ENCODE measurements at places on chromosomes 1 and 21. TPM values are rescaled to one million over a fixed set of nuclear protein-coding genes. Genes with fewer than 3 reads are reported as not detected.

The LRRC41 gene
- 53.7 TPM for total RNA-seq

The CPT2 gene
- total RNA-seq = 5.5 TPM

The BEND5 gene
- total RNA-seq = not detected

The LCE1F gene
- total RNA-seq = not detected

The LMOD1 gene
- 0.26 TPM for total RNA-seq

The KRTAP19-3 gene
- total RNA-seq = not detected

The S100A2 gene
- total RNA-seq = 804 TPM

The LYPD8 gene
- total RNA-seq = not detected

The PALMD gene
- 4.7 TPM for total RNA-seq

The FTCD gene
- total RNA-seq = not detected

The C4BPA gene
- total RNA-seq = not detected

The C1QTNF12 gene
- 2.7 TPM for total RNA-seq

The FMO2 gene
- total RNA-seq = not detected

The EXO1 gene
- 0.90 TPM for total RNA-seq

The CFAP107 gene
- not detected for total RNA-seq

DNA sequence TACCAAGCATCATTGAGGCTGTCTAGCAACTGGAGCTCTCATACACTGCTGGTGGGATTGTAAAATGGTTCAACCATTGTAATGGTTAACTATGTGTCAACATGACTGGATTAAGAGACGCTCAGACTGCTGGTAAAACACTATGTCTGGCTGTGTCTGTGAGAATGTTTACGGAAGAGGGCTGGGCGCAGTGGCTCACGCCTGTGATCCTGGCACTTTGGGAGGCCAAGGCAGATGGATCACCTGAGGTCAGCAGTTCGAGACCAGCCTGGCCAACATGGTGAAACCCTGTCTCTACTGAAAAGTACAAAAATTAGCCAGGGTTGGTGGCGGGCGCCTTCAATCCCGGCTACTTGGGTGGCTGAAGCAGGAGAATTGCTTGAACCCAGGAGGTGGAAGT lies 4.8 kb upstream of the FCRLA start:
- peak; percentile 10 for DNase-seq

DNA sequence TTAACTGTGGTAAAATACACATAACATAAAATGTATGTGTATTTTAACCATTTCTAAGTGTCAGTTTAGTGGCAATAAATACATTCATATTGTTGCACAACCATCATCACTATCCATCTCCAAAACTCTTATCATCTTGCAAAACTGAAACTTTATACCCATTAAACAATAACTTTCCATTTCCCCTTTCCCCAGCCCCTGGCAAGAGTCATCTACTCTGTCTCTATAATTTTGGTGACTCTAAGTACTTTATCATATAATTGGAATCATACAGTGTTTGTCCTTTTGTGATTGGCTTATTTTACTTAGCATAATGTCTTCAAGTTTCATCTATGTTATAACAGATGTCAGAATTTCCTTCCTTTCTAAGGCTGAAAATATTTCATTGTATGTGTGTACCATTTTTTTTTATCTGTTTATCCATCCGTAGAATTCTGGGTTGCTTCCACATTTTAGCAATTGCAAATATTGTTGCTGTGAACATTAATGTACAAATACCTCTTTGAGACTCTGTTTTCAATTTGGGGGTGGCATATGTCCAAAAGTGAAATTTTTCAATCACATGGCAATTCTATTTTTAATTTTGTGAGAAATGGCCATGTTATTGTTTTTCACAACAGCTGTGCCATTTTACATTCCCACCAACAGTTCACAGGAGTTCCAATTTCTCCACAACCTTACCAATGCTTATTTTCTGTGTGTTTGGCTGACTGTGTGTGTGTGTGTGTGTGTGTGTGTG lies 153.9 kb upstream of the GORAB start:
- DNase-seq = no peak

DNA sequence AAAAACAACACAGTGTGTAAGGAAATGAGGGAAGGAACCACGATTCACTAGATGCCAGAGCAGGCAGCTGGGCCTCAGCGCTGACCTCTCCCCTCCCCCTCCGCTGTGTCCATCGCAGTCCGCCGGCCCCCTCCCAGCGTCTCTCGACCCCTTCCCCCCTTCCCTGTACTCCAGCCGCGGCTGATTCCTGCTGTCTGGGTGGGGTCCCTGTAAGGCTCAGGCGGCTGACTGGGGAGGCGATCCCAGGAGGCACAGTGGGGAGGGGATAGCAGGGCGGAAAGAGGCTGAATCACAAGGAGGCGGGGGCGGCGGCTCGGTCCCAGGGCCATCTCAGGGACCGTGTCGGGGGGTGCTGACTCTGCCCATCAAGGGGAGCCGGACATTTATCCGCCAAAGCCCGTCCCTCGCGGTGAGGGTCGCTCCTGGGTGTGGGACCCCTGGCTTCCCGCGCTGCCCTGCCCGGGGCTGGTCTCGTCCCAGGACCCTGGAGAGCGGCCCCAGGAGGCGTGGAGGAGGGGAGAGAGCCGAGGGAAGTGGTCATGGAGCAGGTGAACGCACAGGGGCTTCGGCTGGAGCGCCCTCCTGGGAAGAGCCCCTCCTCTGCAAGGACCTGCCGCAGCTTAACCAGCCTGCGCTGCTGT lies 241.9 kb downstream of the PTPRU start:
- no peak for DNase-seq

GRCh38 chr1:210031473-210031872 lies 93.5 kb downstream of the SYT14 start:
- DNase-seq = no peak

GRCh38 chr1:115084902-115085511 lies 4.3 kb downstream of the TSPAN2 start:
- DNase-seq = no peak

- no peak for DNase-seq
Observed at GRCh38 chr1:162535501-162535900, 26.0 kb upstream of the UAP1 start.

- DNase-seq = peak; percentile 57
Observed at GRCh38 chr1:6116137-6116536, 64.0 kb downstream of the CHD5 start.

DNA sequence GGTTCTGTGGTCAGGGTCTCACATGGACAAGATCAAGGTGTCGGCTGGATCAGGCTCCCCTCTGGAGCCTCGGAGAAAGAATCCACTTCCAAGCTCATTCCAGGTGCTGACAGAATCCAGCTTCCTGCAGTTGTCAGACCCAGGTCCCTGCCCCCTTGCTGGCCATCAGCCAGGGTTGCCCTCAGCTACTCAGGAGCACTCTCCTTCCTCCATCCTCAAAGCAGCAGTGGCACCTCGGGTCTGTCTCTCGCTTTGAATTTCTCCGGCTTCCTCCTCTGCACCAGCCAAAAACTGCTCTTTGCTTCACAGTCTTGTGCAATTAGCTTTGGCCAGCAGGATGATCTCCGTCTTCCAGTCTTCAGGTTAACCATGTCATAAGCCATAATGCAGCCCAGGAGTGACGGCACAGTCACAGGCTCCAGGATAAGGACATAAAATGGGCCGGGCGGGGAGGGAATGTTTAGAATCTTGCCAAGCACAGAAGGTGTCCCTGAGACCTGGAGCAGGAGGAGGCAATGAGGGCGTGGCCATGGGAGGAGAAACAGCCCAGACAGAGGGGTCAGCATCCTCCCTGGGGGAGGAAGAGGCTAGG lies 79.4 kb upstream of the SLC25A33 start:
- no peak for DNase-seq

- DNase-seq = no peak
Observed at GRCh38 chr21:44943005-44943685, 3.3 kb downstream of the SLX9 start.

GRCh38 chr1:158121604-158122254 lies 59.0 kb upstream of the CD1D start:
- DNase-seq = peak; percentile 55

GRCh38 chr1:17610085-17610484 lies 70.6 kb downstream of the ARHGEF10L start:
- DNase-seq = no peak

DNA sequence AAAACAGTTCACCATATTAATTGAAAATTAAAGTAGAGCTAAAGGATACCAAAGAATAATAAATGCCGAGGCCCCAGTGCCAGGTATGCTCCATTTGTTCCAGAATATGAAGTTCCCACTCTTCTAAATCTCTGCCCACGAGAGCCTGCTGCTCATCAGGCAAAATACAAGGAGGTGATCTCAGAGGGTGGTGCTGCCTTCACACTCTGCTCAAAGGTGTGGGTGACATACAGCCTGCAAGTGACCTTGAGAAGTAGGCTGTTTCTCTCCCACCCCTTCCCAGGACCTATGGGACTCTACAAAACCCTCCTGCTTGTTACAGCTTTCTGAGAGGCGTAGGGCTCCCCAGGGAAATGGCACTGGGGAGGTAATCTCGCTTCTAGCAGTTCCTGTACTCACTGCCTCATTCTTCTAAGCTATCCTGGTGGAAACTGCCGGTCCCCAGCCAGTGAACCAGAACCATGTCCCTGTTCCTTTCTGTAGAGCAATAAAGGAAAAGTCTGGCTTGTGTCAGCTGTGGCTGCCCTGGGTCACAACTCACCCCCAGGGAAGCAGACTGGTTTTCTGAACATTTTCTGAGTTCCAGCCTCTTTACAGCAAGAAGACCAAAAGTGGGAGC lies 26.9 kb upstream of the DPT start:
- DNase-seq = no peak

- DNase-seq = no peak
Observed at GRCh38 chr1:233647073-233647472, 33.2 kb downstream of the KCNK1 start.

DNA sequence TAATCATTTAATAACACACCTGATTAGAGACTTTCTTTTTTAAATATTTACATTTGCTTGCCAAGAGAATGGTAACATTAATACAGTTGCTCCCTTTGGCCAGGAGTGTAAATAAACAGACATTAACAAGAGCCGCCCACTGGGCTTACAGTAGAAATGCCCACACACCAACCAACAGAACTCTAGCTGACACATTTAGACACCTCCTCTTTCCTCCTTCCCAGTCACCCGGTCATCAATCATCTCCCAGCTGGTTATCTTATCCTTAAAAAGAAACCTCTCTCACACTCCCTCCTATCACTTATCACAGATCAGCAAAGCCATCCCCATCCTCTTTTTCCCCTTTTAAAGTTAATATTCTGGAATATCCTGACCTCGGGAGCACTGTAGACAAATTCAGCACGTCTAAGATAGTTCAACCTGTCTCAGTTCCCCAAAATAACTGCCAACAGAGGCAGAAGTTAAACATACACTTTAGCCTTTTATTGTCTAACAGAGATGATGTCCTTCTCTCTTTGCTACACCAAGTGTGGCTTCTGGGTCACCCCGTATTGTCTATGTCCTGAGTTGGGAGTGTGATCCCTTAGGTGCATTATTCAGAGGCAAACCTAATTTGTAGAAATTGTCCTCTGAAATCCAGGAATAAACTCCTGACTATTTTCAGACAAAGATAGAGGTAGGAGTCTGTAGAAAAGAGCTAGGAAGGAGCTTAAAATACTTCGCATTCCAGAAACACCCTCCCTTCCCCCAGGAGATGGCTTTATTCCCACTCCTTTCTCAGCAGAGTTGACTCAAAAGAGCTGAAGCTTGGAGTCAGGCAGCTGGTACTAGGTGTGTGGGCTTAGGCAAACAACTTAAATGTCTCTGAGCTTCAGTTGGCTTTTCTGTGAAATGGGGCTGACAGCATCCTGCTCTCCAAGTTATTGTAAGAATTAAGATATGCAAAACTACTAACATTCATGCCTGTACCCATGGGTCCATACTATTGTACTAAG lies 8.8 kb downstream of the MYCL start:
- DNase-seq = peak; percentile 86

DNA sequence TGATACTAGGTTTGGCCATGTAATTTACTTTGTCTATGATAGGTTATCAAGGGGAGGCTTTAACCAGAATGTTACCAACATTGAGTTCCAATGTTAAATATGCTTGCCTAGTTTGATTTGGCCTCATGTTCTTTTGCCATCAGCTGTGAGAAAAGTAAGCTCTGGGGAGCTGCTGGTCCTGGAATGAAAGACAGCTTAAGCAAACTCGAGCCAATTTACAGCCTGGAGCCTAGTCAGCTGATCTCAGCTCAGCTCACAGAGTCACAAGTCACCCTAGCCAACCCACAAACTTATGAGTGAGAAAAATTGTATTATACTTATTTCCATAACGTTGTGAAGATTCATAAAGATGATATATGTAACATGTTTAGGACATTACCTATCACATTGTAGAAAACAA lies 426.7 kb downstream of the RWDD3 start:
- DNase-seq = no peak

GRCh38 chr1:227131193-227131592 lies 187.1 kb downstream of the CDC42BPA start:
- DNase-seq = peak; percentile 36

DNA sequence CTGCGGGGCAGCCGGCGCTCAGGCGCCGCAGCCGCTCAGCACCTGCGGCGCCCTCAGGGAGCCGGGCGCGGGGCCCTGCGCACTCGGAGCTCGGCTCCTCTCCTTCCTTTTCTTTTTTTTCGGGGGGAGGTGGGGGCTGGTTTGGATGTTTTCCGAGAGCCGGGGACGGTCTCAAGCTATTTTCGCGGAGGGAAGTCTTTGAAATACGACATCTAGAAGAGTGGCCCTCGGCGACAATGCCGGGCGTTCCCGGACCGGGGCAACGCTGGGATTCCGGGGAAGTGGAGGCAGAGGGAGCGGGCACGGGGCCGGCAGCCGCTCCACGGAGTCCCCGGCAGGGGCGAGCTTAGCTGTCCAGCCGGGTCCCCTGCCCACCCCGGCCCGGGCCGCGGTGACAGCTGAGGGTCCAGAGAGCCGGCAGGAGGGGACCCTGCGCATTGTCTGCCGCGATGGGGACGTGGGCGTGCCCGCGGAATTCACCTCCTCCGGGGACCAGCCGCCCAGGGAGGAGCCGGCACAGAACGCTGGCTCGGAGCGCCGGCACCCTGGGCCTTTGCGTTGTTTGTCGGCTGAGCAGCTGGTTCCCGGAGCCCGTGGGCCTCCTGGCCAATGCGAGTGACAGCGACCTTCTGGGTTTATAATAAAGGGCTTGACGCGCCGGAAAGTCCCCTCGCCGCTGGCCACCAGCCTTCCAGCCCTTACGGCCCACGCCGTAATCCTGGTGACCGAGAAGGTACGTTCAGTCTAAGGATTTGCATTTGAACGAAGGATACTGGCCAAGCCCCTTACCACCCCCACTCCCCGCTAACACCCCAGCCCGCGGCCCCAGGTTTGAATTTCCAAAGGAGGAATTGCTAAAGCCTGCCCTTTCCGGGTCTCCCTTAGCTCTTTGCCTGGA lies 582 bp downstream of the SLC37A1 start:
- DNase-seq = no peak

- no peak for DNase-seq
Observed at GRCh38 chr1:44436401-44437106, 31.5 kb downstream of the RNF220 start.

- DNase-seq = peak; percentile 52
Observed at GRCh38 chr1:154755858-154756730, 114.0 kb downstream of the KCNN3 start.

GRCh38 chr1:30850607-30851006 lies 58.0 kb downstream of the SDC3 start:
- no peak for DNase-seq

- no peak for DNase-seq
Observed at GRCh38 chr1:223087291-223088255, 55.5 kb downstream of the TLR5 start.

- no peak for DNase-seq
Observed at GRCh38 chr1:111998332-111998731, 8.9 kb upstream of the KCND3 start.

Measured in bronchial epithelial cell (primary cell).